Naive B cell (primary cell): ENCODE measurements at places on chromosomes 1 and 21.

GRCh38 chr1:167798952-167799351 is 77.2 kb downstream of the MPZL1 start:
- no peaks in the 10 kb centered on the region for H3K27me3 ChIP-seq
- H3K36me3 ChIP-seq: no peaks in the 10 kb centered on the region
- H3K4me1 ChIP-seq: peaks cover 12% of the 10 kb centered on the region
- DNase-seq: no peak

- peaks cover 10% of the 10 kb centered on the region for H3K27me3 ChIP-seq
- H3K36me3 ChIP-seq: no peaks in the 10 kb centered on the region
- no peak overlapping the region for H3K4me3 ChIP-seq
- no peak for DNase-seq
- H3K27ac ChIP-seq: no peak overlapping the region
- H3K4me1 ChIP-seq: no peaks in the 10 kb centered on the region
Measured at GRCh38 chr1:154833209-154833608, 36.9 kb downstream of the KCNN3 start.

GRCh38 chr1:10941891-10942541 is 70.4 kb upstream of the TARDBP start:
- peaks cover 72% of the 10 kb centered on the region for H3K27me3 ChIP-seq
- peaks cover 37% of the 10 kb centered on the region for H3K4me1 ChIP-seq
- no peak overlapping the region for H3K27ac ChIP-seq
- H3K36me3 ChIP-seq: peaks cover 7% of the 10 kb centered on the region

DNA sequence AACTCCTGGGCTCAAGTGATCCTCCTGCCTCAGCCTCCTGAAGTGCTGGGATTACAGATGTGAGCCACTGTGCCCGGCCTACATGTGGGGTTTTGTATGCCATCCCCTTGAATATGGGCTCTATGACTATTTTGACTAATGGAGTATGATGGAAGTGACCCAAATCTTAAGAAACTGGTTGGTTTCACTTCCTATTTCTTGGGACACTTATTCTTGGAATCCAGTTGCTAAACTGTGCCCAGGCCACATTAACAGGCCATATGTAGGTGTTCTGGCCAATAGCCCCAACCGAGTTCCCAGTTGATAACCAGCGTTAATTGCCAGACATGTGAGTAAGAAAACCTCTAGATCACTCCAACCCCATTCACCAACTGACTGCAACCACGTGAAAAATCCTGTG is 36.3 kb upstream of the CLIC4 start:
- H3K27ac ChIP-seq: no peak overlapping the region
- no peak for DNase-seq
- no peaks in the 10 kb centered on the region for H3K36me3 ChIP-seq

GRCh38 chr1:163257763-163258162 is 55.0 kb upstream of the RGS5 start:
- no peaks in the 10 kb centered on the region for H3K27me3 ChIP-seq
- no peak for DNase-seq
- H3K27ac ChIP-seq: peak overlapping the region; percentile 16
- H3K4me1 ChIP-seq: no peaks in the 10 kb centered on the region
- no peak overlapping the region for H3K4me3 ChIP-seq

- H3K27me3 ChIP-seq: peaks cover 62% of the 10 kb centered on the region
- no peak overlapping the region for H3K27ac ChIP-seq
- no peak for DNase-seq
- peaks cover 20% of the 10 kb centered on the region for H3K4me1 ChIP-seq
Measured at GRCh38 chr1:63324779-63325119, 2.4 kb downstream of the FOXD3 start.

DNA sequence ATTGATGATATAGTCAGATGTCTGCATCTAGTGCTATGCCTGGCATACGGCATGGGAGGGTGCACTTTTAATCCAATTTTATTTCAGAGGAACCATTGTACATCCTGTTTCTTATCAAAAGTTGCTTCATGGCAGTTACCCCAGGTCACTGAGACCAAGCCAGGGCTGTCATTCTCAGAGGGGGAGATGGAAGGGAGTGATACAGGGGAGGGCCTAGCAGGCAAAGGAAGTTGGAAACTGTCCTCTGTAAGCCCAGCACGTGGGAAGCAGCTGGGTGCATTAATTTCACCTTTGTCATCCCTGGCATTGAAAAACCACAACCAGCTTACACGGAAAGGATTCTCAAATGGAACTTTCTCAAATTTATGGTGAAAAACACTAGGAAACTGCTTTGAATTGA is 458.7 kb upstream of the ADAMTS5 start:
- DNase-seq: no peak
- H3K27me3 ChIP-seq: no peaks in the 10 kb centered on the region
- H3K4me3 ChIP-seq: no peak overlapping the region

GRCh38 chr1:223724376-223724775 is 12.0 kb downstream of the CAPN2 start:
- H3K4me1 ChIP-seq: peaks cover 21% of the 10 kb centered on the region
- peaks cover 26% of the 10 kb centered on the region for H3K36me3 ChIP-seq
- no peak for DNase-seq
- no peak overlapping the region for H3K4me3 ChIP-seq

GRCh38 chr21:42446531-42446930 is 42.8 kb downstream of the UBASH3A start:
- H3K4me3 ChIP-seq: no peak overlapping the region
- no peaks in the 10 kb centered on the region for H3K27me3 ChIP-seq
- peaks cover 18% of the 10 kb centered on the region for H3K4me1 ChIP-seq
- H3K36me3 ChIP-seq: no peaks in the 10 kb centered on the region

DNA sequence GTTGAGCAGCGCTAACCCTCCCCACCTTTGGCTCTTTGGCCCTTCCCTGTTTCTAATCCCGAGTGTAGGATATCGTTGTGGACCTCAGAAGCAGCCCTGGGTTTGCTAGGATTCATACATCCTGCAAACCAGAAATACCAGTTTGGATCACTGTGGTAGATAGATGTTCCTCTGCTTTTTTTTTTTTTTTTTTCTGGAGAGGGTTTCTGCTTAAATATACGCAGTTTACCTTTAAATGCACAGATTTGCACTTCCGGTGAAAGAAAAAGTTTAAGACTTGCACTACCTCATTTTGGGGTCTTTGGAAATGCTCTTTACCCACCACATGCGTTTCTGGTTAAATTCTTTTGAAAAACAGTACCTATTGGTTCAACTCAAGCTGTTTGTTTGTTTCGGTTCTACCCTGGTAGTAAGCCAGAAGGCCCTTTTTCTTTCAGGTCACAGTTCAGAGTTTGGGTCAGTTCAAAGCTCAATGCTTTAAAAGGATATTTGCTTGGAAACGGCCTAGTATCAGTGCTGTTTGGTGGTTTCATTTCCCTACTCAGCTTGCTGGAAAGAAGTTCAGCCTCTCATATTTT is 908 bp downstream of the DDI2 start:
- no peaks in the 10 kb centered on the region for H3K36me3 ChIP-seq
- H3K4me3 ChIP-seq: peak overlapping the region; percentile 93
- peak overlapping the region; percentile 97 for H3K27ac ChIP-seq
- peak; percentile 61 for DNase-seq
- H3K4me1 ChIP-seq: peaks cover 28% of the 10 kb centered on the region

DNA sequence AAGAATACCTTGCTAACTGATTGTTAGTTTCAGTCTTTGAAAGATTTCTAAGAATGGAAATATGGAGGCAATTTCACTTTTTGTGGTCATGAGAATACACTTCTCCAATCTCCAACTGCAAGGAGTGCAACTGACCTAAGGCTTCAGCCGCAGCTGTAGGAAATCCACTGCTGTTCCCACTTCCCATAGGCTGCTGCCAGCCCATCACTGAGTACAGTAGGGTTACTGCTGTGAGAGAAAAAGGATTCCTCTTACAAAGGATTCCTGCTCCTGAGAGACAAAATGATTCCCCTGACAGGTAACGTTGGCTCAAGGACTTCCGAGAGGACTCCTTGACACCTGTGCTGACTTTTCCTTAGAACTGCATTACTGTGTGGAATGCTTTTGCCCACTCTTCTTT is 87.4 kb downstream of the ADGRL4 start:
- H3K4me3 ChIP-seq: no peak overlapping the region
- peaks cover 3% of the 10 kb centered on the region for H3K27me3 ChIP-seq
- no peaks in the 10 kb centered on the region for H3K4me1 ChIP-seq

DNA sequence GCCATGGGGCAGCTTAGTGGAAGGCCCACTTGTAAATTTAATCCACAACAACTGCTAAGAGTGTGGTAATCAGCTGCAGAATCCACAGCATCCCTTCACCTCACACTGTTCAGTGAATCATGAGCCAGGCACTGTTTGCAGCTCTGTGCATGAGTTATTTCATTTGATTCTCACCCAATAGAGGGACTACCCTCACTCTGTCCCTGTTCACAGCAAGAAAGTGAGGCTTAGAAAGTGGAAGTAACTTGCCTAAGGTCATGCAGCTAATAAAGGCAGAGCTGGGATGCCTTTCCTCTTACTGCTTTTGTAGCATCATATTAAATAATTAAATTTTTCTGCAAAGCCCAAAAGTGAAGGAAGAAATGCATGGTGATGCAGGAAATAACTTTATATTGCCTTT is 346.5 kb upstream of the PLD5 start:
- DNase-seq: no peak
- no peaks in the 10 kb centered on the region for H3K27me3 ChIP-seq
- no peaks in the 10 kb centered on the region for H3K4me1 ChIP-seq
- H3K27ac ChIP-seq: no peak overlapping the region
- no peak overlapping the region for H3K4me3 ChIP-seq

DNA sequence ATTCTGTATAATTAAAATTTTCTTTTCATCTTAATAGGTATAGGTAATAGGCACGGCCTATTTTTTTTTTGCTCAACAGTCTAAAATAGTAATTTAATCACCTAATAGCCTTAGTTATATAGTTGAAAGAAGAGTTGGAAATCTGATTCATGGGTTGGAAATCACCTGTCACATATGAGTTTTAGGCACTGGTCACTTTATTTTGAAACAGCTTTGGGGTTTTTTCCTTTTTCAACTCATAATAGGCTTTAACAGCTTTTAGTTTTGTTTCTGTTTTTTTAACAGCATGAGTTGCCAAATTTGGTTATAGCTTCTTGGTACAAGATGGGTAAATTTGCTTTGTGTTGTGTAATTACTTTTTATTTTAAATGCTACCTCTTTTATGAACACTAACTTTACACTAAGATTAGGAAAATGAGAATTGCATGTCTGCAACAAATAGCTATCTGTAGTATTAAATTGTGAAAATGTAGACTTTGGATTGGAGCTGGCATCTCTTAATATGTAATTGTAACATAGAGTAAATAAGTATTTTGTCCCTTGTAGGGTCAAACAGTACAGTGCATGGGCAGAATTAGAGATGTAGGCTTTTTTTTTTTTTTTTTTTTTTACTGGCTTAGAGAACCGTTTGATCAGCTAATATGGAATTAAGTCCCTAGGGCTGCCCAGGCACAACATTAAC is 109.8 kb downstream of the OSBPL9 start:
- H3K4me1 ChIP-seq: peaks cover 13% of the 10 kb centered on the region
- H3K36me3 ChIP-seq: no peaks in the 10 kb centered on the region
- H3K4me3 ChIP-seq: no peak overlapping the region
- H3K27me3 ChIP-seq: no peaks in the 10 kb centered on the region
- H3K27ac ChIP-seq: no peak overlapping the region
